ENCODE measurements at places on chromosomes 3 and 15.

DNA sequence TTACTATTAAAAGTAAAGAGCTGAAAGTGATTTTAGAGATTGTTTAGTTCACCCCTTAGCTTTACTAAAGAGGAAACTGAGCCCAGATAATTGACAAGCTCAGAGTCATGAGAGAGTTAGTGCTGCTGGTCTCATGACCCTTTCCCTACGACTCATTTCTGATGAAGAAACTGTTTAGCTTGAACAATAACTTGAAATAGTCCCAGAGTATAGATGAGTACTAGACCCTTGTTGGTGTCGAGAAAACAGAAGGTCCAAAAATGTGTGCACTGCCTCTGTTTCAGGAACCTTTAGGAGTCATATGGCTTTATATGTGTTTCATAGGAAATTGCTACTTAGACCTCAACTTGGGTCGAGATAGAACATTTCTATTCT lies 58.2 kb downstream of the IL16 start:
- no peak for DNase-seq

GRCh38 chr15:47820747-47821319 lies 103.5 kb downstream of the SEMA6D start:
- no peak for DNase-seq

- DNase-seq = no peak
These were observed 53.9 kb downstream of the SYNM start for GRCh38 chr15:99158626-99159412.

DNA sequence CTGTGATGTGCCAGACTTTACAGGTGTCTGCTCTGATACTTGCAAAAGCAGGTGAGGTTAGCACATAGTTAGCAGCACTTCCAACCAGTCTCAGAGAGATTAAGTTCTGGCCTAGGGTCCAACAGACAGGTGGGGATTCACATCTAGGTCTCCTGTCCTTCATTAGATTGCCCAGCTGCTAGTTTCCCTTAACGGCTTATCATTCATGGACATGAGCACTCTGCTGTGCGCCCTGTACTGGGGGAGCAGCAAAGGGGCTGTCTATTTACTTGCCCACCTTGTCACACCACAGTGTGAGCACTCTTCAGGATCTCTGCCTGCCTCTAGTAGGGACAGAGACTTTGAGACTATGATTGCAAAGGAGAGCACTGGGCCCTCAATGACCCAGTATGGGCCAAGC lies 8.7 kb downstream of the SPSB4 start:
- no peak for DNase-seq
